Stimulated activated CD8-positive, alpha-beta memory T cell treated with anti-CD3 and anti-CD28 coated beads, Interleukin-4, amount 100 ng/mL, for 1 hour (primary cell): ENCODE measurements at places on chromosomes 4 and X.
A peak's percentile ranks its signal among the peaks of the same experiment; 100 is the strongest.

GRCh38 chrX:2707334-2707760, 16.3 kb downstream of the CD99 start:
- peak; percentile 39 for DNase-seq

DNA sequence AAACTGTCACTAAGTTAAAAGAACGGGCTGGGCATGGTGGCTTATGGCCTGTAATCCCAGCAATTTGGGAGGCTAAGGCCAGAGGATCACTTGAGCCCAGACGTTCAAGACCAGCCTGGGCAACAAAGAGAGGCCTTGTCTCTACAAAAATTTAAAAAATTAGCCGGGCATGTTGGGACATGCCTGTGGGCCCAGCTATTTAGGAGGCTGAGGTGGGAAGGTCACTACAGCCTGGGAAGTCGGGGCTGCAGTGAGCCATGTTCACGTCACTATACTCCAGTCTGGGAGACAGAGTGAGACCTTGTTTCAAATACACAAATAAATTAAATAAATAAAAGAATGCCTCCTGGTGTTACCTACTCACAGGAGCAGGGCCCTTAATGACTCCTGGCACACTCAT, 69.5 kb downstream of the APBB2 start:
- DNase-seq = no peak

GRCh38 chrX:70505451-70505841, 60.8 kb downstream of the DLG3 start:
- DNase-seq = no peak

DNA sequence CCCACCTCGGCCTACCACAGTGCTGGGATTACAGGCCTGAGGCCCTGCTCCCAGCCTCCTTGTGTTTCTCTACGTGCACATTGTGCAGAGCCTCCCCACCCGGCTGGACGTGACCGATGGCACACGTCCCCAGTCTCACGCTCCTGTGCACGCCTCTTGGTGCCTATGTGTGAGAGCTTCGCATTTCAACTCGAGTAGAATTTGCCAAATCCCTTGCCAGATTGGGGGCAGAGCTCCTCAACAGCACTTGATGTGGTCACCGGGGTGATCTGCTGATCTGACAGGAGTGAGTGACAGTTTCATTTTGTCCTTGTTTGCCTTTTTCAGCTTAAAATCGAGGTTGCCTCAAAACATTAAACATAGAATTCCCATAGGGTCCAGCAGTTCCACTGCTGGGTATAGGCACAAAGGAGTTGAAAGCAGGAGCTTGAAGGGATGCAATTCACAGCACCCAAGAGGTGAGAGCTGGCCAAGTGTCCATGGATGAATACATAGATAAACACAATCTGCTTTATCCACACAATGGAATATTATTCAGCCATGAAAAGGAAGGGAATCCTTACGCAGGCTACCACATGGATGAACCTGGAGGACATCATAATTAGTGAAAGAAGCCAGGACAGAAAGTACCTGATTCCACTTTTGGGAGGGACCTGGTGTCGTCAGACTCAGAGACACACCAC, 17.6 kb downstream of the TMEM187 start:
- DNase-seq = no peak

- DNase-seq = no peak
Observed at GRCh38 chr4:150973626-150974251, 41.3 kb downstream of the LRBA start.

DNA sequence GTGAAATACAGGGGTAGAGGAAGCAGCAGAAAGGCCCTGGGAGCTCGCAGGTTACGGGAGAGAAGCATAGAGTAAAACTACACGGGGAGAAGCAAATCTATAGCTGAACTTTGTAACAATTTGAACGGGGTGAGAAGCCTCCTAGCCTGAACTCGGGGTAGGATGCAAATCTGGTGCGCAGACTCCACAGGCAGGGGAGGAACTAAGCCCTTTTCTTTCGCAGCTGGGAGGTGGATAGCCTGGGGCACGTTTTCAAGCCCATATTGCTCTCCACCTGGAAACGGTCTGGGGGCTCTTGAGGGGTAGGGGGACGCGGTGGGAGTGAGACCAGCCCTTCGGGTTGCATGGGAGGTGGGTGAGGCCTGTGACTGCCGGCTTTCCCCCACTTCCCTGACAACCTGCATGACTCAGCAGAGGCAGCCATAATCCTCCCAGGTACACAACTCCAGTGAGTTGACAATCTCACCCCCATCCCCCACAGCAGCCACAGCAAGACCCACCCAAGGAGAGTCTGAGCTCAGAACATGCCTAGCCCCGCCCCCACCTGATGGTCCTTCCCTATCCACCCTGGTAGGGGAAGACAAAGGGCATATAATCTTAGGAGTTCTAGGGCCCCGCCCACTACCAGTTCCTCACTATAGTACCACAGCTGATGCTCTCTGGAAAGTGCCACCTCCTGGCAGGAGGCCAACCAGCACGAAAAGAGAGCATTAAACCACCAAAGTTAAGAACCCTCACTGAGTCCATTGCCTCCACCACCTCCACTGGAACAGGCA, 29.9 kb downstream of the SOWAHB start:
- DNase-seq = no peak

DNA sequence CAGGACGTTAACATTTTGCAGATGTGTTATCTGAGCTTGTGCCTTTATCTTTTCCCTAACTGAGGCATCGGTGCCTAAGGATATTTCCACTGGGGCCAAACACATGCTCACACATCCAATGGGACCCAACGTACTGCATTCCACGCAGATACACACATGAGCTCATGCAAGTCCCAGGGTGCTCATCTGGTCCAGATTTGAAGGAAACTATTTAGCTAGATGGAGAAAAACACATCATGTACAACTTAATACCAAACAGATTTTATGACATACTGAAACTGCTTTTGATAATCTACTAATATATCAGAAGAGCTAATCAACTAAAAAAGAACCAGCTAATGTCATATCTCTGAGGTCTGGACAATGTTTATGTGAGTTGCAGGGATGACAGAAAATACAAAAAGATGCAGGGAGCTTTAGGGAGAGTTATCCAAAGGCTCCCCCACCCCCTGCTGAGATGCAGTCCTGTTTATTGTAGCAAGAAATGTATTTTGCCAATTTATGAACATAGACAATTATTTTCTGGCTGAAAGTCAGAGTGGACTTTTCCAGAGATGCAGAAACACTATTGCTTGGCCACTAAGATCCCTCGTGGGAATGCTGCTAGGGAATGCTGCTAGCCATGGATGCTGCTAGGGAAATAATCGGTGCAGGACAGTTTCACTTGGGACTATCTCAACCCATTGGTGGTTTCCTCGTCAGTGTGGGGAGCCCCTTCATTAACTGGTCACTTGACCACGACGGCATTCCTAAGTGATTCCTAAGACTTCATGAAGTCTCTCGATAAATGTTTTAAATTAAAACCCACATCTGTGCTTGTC, 172.8 kb downstream of the SMIM20 start:
- no peak for DNase-seq

DNA sequence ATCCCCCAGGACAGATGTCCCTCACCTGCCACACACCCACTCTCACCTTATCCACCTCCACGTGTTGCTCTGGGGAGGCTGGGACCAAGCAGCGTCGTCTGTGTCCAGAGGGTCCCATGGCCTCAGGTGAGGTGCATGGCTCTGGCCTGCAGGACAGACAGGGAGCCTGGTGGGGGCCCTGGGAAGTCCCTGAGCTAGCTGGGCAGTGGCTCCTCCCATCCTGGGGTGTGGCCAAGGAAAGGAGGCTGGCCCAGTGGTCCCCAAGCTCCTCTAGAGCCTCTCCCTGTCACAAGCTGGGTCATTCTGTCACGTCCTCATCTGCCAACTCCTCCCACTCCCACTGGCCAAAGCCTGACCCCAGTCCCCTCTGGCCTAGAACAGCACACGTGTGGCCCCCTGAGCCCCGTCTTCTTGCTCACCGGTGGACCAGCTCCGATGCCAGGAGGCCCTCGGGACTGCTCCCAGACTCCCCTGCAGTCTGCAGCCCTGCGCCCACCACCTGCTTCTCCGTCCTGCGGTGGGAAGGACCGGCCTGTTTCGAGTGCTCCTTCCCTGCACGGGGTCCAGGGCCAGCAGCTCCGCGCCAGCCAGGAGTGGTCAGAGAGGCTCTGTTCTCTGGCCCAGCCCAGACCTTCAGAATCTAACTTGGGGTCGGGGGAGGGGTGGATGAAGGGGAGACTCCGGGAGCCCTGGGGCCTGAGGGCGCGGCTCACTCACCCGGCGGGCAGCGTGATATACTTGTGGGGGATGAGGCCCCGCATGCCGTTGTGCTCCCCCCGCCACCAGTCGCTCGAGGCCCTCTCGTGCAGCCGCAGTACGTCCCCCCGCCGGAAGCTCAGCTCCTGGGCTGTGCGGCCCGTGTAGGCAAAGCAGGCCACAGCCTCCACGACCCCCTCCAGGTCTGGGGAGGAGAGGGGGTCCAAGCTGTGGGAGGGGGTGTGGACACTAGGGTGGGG, 4.8 kb downstream of the AVPR2 start:
- DNase-seq = no peak

DNA sequence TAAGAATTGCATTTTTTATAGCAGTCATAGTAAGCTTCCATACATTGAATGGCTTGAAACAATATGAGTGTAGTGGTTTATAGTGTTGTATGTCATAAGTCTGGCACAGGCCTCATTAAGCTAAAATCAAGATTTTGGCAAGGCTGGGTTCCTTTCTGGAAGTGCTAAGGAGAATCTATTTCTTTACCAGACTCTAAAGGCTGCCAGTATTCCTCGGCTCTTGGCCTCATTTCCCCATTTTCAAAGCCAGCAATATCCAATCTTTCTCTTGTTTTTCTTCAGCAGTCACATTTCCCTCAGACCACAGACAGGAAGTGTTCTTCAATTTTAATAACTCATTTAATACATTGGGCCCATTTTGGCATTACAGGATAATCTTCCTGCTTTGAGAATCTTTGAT, 1155.5 kb upstream of the PABPC4L start:
- no peak for DNase-seq

GRCh38 chrX:19382555-19383145, 38.9 kb downstream of the PDHA1 start:
- DNase-seq = no peak

GRCh38 chr4:2362266-2363055, 56.0 kb downstream of the ZFYVE28 start:
- no peak for DNase-seq

- DNase-seq = no peak
Observed at GRCh38 chr4:146976145-146976544, 30.5 kb upstream of the TTC29 start.

DNA sequence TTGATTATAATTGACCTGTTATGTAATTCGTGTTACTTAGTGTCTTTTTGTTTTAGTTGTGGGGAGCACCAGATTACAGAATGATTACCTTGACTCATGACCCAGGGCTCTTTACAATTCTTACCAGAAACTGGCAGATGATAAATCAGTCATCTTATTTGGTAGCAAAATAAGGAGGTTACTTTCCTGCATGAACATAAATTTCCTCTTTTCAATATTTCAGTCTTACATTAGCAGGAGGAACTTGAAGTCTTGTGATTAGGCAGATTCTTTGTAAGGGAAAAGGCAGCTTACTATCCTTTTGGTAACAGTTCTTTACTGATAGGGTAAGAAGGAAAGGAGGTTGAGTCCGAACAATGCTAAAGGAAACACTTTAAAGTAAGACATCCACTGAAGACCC, 26.0 kb upstream of the SLC25A5 start:
- DNase-seq = no peak

- DNase-seq = no peak
Observed at GRCh38 chrX:44494357-44494756, 48.3 kb downstream of the FUNDC1 start.

- DNase-seq = no peak
Observed at GRCh38 chrX:108795240-108795639, 58.9 kb upstream of the IRS4 start.

DNA sequence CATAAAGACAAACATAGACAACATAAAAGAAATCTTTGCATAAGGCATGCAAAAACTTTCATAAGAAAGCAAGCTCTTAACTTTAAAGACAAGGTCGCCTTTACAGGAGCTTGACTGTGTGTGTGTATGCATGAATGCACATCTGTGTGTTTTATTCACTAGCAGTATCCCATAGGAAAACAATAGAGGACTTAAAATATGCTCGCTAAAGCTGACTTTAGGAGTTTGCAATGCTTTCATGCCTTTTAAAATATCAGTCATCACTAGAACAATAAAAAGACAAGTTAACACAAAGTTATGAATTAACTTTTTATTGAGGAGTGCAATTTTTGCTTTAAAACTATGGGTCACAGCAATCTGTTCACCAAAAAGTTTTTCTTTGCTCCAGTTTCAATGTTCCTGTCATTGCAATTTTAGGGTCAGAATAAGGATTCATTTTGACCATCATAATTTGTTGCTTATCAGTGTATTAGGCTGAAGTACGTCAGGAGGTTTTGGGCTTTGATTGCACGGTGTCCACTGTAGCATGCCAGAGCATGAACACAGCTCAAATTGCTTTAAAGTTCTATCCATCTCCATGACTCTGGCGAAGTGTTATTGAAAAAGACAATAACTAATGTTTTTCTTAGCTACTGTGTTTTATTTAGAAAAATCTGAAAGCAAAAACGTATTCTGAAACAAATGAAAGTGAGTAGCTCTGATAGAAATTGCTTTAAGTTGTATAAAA, 36.9 kb downstream of the ANXA10 start:
- DNase-seq = no peak

DNA sequence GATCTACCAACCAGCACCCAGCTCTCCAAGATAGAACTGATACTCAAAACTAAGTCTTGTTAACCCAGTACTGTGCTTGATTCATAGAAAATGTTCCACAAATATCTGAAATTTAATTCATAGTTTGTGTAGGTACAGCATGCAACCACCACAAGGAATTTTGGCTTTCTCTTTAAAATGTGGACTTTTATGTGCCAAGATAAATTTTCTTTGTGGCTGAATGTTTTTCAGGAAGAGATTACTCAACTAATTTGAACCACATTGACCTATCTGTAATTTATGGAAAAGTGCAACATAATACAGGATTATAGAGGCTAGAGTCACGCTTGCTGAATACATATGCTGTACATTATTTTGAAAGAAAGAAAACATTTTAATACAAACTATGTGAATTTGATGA, 730.8 kb downstream of the IL1RAPL1 start:
- no peak for DNase-seq

GRCh38 chr4:123127218-123127617, 204.8 kb upstream of the NUDT6 start:
- no peak for DNase-seq

GRCh38 chr4:131388277-131388676, 1760.8 kb upstream of the PCDH10 start:
- no peak for DNase-seq

DNA sequence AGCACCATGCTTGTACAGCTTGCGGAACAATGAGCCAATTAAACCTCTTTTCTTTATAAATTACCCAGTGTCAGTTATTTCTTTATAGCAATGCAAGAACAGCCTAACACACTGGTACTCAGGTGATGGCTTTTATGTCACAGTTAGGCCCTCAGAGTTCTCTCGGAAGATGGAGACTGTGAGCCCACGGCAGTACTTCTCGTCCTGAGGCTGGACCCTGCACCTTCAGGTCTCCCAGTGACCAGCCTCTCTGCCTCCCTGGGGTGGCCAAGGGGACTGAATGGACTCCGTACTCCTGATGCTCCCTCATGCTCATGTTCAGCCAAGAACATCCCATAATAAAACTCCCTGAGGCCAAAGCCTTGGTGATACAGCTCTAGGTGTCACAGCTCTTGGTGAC, 25.0 kb upstream of the PDLIM3 start:
- no peak for DNase-seq

- no peak for DNase-seq
Observed at GRCh38 chr4:15405018-15405417, 22.8 kb upstream of the C1QTNF7 start.
